ENCODE measurements at places on chromosomes 3 and 15.

GRCh38 chr15:55434989-55435825 is 26.9 kb downstream of the PIERCE2 start:
- DNase-seq: peak; percentile 51

DNA sequence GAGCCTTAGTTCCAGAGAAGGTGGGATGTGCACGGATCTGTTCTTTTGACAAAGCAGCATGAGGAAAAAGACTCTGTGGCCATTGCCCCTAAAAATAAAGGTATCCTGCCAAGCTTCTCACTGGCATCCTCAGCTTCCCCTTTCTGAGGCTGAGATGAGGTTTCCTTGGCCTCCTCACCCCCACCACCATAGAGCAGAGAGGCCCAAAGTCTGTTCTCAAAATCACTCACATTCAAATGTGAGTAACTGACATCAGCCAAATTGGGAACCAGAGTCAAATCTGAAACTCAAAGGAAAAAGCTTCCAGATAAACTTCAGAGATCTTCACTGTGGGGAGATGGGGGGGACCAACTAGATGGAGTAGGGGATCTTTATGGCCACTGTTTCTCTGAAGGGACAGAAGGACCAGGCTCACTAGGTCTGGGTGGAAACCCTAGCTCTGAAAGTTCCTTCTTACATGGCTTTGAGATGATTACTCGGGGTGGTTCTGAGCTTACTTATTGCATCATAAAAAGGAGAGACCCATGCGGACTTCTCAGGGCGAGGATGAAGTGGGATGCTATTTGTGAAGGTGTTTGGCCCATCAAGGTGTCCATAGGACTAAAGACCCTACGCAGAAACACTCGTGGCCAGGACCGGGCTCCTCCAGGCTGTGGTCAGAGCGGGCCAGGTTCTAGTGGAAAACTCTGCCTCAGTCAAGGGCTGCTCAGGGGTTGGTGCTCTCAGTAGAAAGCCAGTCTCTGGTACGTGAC is 61.5 kb upstream of the MEF2A start:
- DNase-seq: no peak

DNA sequence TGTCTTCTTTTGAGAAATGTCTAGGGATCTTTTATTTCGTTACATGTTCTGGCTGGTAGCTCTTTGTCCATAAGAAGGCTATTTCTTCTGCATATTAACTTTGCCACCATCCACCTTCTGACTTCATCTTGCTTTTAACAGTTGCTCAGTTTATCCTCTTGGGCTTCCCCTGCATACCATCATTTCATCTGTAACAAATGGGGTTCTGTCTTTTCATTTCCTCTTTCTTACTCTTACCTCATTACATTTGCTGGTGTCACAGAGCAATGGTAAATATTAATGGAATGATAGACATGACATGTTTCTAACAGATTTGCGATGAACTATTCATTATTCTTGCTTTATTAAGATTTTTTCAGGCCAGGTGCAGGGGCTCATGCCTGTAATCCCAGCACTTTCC is 62.4 kb downstream of the GASK1A start:
- no peak for DNase-seq

GRCh38 chr3:10521772-10522441 is 16.5 kb upstream of the ATP2B2 start:
- DNase-seq: no peak

DNA sequence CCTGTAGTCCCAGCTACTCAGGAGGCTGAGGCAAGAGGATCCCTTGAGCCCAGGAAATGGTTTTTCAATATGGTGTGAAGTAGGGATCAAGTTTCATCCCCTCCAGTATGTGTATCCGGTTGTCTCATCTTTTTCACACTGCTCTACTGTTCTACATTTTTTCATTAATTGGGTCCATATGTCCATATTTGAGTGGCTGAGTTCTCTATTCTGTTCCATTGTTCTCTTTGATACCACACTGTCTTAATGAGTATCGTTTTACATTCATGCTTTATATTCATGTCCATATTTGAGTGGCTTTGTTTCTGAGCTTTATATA is 81.6 kb upstream of the LRRFIP2 start:
- DNase-seq: no peak

GRCh38 chr15:77737238-77738037 is 104.7 kb upstream of the LINGO1 start:
- DNase-seq: no peak
